Mammary epithelial cell (primary cell): ENCODE measurements at places on chromosomes 3 and 15.

DNA sequence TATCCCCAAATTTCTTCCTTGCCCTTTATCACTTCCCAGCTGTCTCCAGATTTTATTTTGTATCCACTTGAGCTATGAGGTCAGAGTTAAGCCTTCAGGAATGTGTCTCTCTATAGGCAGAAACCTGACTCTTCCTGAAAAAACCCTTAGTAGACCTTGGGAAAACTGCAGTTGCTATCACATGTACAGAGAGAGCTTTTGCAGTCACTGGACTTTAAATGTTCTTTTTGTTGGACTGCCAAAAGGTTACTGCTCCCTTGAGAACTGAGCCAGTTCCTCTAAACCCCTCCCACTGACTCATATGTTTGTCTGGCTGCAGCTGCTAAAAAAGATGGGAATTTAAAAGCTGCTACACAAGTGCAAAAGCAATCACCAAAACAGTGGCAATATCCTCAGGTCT is 169.1 kb upstream of the CCDC54 start:
- peak; percentile 93 for DNase-seq

DNA sequence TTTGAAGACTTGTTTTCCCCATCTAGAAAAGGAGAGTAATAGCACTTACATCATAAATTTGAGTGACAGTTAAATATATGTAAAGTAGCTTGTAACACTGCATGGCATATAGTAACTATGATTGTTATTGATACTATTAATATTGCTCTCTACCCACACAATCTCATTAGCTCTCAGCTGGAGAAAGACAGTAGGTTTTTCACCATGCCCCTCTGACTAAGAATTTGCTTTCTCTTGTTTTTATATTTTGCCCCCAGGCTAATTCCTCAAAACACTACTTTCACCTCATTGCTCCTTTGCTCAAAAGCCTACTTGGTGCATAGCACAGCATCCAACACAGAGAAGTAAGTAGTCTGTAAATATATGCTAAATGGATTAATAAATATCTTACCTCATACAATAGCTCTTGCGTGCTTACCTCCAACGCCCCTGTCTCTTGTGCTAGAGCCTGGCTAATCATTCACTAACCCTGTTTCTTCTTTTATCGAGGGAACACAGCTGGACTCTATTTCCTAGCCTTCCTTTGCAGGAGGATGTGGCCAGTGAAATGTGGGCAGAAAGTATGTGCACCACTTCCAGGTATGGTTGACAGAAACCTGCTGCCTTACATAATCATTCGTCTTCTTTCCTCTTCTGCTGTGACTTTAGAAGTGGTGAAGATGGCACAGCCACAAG is 190.0 kb downstream of the PLCH1 start:
- peak; percentile 65 for DNase-seq

DNA sequence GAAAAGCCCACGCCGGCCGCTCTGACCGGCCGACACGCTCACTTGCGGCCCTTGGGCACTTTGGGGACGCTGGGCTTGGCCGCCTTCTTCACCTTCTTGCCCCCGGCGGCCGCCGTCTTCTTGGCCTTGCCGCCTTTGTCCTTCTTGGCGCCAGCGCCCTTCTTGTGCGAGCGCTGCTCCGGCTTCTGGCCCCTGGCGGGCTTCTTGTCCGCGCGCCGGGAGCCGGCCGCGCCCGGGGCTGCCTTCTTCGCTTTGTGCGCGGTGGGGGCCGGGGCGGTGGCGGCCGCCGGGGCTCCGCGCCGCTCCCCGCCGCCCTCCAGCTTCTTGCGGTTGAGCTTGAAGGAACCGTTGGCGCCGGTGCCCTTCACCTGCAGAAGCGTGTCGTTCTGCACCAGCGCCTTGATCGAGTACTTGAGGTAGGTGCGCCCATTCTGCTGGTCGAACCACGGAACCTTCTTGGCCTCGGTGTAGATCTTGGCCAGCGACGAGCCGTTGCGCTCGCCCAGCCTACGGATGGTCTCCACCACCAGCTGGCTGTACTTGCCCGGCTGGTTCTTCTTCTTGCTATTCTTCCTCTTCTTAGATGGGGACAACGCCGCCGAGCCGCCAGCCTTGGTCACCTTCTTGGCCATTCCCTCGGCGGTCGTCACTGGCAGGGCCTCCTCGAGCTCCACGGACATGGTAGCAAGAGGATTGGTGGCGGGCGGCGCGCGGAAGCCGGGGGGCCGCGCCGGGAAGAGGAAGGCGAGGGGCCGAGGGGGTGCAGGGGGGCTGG is 36.7 kb downstream of the HMCES start:
- peak; percentile 35 for DNase-seq

DNA sequence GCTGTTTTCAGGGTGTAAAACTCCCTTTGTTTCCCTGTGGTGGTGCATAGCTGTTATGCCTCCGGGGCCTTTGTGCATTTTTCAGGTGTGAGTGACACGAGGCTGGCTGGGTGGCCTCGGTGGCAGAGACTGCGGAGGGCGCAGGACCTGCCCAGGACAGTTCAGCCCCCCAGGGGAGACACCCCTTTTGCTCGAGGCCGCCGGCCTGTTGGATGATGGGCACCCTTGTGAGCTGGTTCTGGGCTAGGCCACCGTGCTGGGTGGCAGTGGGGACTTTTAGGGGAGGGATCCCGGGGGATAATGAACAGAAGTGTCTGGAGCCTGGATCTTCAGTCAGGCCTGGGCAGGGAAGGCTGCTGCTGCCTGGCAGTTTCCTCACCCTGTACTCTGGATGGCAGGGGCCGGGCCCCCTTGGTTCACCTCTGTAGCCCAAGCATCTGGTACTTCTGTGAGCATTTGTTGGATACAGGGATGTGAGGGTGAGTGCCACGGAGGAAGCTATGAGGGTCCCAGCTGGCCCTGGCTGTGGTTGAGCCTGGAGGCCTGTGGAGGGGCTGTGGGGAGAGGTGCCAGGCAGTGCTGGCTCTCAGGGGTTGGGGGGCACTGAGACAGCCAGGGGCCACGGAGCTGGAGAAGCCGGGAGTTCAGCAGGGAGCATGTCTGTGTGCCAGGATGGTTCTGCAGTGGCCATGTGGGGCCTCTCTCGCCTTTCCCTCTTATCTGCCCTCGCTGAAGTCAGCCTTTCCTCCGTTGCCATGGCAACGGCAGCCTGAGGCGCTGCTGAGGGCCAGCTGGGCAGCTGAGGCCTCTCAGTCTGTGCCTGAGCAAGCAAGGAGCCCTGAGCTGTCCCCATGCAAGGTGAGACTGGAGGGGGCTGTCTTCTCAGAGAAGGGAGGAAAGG is 49.0 kb downstream of the KY start:
- no peak for DNase-seq

DNA sequence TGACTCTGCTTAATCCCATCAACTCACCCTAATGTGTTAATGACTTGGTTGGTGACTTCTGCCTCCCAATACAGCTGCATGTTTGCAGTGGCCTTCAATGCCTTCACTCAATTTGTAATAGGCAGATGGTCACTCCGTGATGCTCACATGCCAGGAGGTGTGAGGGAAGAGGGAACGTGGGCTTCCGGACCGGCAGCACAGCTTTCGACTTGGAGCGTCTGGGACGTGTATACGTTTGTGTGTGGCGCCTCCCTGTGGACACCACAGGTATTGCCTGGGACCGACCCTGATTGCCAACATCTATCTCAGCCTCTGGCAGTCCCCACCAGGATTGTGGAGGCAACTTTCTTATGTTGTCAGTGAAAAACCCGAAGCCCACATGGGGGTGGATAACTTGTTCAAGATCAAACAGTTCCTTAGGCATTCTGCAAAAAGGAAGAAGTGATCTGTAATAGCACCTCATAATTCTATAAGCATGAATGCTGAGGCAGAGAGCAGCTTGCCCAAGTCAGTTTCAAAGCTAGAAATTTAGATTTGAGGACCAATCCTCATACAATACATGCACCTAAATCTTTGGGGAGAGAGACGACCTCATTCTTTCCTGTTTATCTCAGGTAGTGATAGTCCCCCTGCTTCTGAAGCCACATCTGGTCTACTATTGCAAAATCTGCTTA is 16.9 kb downstream of the MRPL46 start:
- peak; percentile 52 for DNase-seq
